ENCODE measurements at places on chromosomes 1 and 21.

- DNase-seq, result peak; percentile 12
Observed at GRCh38 chr1:67834246-67834877, 1.1 kb upstream of the GNG12 start.

DNA sequence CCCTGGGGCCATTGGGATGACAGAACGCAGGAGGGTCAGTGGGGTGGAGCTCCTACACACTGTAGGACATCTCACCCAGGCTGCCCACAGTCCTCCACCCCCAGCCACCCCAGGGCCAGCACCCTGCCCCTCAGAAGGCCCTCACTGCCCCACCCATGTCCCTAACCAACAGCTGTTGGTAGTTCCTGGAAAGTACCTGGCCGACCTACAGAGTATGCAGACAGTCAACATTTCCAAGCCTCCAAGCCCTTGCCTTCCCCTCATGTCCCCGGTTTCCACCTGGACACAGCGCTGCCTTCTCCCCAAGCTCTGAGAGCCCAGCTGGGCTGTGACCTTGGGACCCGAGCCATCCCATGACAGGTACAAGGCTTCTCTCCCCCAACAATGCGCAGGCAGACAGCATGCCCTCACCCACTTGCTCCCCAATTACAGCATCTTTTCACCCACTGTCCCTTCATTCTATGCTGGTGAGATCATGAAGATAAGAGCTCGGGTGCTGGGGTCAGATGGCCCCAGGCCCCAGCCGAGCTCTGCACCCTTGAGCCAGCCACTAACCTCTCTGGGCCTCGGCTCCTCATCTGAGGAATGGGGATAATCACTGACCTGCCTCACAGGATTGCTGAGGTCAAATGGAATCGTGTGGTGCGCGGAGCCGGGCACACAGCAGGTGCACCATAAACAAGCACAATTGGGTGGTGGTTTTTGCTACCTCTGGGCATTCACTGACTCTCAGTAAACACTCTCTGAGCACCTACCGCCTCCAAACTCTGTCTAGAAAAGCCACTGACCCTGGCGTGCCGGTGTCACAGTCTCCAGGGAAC is 11.2 kb downstream of the LAPTM5 start:
- no peak for DNase-seq

DNA sequence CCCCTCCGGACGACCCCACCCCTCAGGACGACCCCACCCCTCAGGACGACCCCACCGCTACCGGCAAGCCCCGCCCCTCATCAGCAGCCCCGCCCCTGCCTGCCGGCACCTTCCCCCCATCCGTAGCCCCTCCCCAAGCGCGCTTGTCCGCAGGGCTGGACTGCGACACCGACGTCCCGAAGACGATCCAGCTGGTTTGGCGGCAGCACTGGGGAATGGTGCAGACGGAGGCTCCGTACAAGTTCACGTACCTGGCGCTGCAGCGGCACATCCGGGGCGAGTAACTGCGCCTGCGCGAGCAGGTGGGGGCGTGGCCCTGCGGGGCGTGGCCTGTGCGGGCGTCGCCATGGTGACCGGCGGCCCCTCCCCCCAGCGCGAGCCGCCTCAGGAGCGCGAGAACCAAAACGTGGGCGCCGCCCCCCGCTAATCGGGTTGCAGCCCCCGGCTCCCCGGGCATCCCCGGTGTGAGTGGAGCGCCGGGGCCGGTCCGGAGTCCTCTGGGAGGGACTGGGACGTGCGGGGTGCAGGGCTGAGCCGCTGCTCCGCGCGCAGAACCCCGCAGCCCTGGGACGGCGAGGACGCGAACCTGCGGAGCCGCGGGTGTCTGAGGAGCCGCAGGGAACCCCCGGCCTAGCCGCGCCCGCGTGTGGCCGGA is 4.9 kb downstream of the RNF223 start:
- DNase-seq, result peak; percentile 83

DNA sequence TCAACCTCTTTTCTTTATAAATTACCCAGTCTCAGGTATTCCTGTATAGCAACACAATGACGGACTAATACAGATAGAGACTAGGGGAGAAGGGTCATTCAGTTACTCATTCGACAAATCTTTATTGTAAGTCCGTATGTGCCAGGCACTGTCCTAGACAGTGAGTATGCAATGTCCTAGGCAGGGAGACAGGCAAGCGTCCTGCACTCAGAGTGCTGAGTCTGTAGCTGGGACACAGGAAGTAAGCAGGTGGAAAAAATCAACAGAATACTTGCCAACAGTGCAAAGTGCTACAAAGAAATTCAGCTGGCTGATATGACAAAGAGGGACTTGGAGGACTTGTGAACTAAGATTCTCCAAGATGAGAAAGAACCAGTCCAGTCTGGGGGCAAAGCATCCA is 92.2 kb upstream of the ZBTB40 start:
- no peak for DNase-seq

DNA sequence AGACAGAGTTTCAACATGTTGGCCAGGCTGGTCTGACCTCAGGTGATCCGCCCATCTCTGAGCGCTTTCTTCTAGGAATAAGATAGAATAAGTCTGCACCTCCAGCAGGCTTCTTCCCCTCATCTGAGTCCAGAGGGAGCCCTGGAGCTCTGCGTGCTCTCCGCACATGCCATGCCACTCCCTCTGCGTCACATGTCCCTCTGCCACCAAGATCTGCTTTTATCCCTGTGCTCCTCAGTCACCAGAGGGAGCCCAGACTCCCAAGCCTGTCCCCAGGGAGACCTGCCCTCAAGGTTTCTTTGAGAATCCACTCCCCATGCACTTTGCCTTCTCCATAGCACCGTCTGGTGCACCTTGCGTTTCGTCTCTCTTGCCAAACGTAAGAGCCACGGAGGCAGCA is 213.0 kb downstream of the CAMTA1 start:
- DNase-seq, result no peak

- no peak for DNase-seq
Observed at GRCh38 chr1:21874328-21874727, 62.3 kb downstream of the LDLRAD2 start.

- DNase-seq, result no peak
Observed at GRCh38 chr1:56540467-56540866, 38.9 kb downstream of the PLPP3 start.

- DNase-seq, result no peak
Observed at GRCh38 chr1:3031401-3032221, 10.3 kb downstream of the ACTRT2 start.

GRCh38 chr21:18468790-18469189 is 65.2 kb upstream of the TMPRSS15 start:
- no peak for DNase-seq

DNA sequence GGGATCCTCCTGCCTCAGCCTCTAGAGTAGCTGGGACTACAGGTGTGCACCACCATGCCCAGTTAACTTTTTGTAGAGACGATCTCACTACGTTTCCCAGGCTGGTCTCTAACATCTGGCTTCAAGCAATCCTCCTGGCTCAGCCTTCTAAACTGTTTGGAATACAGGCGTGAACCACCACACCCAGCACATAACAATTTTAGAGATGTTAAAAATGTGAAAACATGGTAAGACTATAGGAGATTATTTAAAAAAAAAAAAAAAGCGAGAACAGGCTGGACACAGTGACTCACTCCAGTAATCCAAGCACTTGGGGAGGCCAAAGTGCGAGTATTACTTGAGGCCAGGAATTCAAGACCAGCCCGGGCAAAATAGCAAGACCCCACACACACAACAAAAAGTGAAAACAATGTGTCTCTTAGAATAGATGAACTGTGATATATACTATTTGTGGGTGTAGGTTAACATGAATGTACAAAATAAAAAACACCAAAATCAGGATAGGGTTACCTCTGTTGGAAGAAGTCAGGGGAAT is 19.6 kb downstream of the CCDC18 start:
- DNase-seq, result no peak

GRCh38 chr1:245370905-245371581 is 216.3 kb downstream of the KIF26B start:
- DNase-seq, result peak; percentile 84

DNA sequence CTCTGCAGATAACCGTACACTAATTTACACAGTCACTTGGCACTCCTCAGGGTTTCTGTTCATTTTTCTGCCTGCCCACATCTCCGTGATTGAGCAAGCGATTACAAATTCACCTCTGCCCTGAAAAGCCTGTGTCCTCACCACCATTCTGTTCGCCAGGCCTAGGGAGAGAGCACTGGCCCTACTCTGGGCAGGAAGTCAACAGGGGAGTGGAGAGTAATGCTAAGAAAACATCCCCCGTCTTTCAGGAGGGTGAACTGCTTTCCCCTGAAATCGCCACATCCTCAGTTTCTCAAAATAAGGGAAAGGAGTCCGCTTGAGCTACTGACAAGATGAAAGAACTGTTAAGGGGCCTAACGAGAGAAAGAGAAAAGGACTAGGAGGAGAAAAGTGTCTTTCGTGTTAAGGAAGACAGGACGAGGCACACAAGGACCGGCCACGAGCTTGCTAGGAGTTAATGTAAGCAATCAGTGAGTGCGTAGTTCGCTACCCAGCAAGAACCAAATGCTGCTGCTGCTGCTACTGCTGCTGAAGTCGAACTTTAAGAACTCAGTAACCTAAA is 632 bp downstream of the PEX19 start:
- DNase-seq, result peak; percentile 38

GRCh38 chr1:92877081-92877711 is 45.4 kb downstream of the RPL5 start:
- no peak for DNase-seq

GRCh38 chr1:72197786-72198185 is 84.6 kb downstream of the NEGR1 start:
- DNase-seq, result no peak

GRCh38 chr1:18484276-18484675 is 3.5 kb downstream of the KLHDC7A start:
- DNase-seq, result no peak

- no peak for DNase-seq
Observed at GRCh38 chr1:68140536-68140935, 90.1 kb upstream of the DIRAS3 start.

DNA sequence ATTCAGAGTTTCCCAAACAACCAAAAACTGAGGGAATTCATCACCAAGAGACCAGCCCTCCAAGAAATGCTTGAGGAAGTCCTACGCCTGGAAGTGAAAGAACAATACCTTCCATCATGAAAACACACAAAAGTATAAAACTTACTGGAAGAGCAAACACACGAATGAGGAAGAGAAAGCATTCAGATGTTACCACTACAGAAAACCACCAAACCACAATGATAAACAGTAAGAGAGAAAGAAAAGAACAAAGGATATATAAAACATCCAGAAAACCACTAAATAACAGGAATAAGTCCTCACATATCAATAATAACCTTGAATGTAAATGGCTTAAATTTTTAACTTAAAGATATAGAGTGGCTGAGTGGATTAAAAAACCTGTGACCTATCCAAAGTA is 58.5 kb upstream of the BCL10 start:
- DNase-seq, result peak; percentile 78

GRCh38 chr1:220380885-220381284 is 108.6 kb upstream of the RAB3GAP2 start:
- no peak for DNase-seq

- no peak for DNase-seq
Observed at GRCh38 chr21:34595457-34595856, 19.5 kb downstream of the RCAN1 start.

DNA sequence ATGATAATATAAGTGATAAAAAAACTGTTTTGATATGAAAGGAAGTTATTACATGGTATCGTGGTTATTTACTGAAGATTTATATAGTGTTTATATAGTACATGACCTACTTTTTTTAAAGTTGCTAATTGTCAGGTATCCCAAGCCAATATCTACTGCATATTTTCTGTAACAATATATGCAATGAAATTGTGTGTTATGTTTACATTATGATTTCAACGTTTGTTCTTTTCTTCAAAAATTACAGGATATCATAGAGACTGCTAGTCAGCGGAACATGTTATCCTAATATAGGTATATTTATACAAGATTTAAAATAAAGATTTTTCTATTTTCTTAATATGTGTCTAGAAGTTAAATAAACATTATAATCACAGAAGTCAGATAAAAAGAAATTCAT is 167.5 kb upstream of the DPYD start:
- DNase-seq, result no peak

DNA sequence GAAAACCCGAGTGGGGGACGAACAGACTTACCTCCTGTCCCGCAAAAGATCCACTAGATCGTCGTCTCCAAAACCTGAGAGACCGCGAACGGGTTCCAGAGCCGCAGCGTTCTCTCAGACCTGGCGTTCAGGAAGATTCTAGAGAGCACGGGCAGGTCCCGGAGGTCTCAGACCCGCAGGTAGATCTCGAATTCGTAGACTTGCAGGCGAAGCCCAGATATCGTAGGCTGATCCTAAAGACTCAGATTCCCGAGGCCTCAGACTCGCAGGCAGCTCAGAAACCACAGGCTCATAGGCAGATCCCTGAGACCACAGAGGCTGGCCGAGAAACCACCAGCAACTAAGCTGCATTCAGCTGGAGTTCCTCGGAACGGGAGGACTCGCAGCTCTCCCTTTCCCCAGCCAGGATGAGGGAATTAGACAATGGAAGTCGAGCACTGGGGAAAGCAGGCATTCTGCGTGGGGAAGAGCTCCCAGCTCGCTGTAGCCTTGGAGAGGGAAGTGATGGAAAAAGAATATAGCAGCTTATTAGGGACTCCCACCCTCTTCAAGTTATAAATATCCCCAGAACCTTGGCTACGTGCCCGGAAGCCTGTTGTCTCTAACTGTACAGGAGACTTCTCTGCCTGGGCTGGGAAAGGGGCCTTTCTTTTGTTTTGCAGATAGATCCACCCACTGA is at the start of gene ZNF436:
TSS of gene ZNF436 (minus strand) at position 502 of the 679 bp plus-strand sequence. CDS start 1,831 bp downstream, outside the sequence.
- peak; percentile 89 for DNase-seq

DNA sequence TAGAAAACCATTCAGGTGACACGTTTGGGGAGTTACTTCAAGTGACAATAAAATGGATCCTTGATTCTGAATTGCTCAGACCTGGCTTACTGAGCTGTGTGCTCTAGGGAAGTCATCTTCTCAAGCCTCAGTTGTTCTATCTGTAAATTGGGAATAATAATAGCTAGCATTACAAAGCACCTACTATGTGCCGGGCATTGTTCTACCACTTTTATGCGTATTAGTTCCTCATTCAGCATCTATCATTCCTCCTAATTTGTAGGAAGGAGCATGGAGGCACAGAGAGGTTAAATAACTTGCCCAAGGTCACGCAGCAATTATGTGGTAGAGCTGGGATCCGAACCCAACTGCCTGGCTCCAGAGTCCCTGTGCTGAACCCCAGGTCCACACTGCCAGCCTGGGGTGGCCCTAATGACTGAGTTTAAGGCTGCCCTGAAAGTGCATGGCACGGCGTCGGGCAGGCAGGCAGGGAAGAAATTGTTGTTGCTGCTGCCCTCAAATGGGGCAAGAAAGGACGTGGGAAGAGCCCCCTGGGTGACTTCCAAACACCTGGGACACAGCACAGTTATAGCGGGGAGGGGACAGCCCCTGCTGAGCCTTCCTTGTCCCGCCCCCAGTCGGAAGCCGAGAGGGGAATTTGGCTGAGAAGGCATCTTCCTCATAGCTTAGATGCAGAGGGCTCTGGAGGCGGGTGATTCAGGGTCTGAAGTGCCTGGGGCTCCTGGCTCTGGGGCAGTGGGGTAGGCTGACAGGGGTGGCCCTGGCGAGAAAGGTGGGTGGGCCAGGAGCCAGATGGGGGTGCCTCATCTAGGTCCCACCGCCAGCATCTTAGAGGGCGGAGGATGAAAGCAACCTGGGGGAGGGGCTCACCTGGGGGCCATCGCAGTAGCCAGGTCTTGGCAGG is 86.5 kb upstream of the IFFO2 start:
- no peak for DNase-seq
